ENCODE measurements at places on chromosomes 2 and 18.

- no peak for DNase-seq
Observed at GRCh38 chr18:75142677-75143076, 66.3 kb downstream of the PTGR3 start.

DNA sequence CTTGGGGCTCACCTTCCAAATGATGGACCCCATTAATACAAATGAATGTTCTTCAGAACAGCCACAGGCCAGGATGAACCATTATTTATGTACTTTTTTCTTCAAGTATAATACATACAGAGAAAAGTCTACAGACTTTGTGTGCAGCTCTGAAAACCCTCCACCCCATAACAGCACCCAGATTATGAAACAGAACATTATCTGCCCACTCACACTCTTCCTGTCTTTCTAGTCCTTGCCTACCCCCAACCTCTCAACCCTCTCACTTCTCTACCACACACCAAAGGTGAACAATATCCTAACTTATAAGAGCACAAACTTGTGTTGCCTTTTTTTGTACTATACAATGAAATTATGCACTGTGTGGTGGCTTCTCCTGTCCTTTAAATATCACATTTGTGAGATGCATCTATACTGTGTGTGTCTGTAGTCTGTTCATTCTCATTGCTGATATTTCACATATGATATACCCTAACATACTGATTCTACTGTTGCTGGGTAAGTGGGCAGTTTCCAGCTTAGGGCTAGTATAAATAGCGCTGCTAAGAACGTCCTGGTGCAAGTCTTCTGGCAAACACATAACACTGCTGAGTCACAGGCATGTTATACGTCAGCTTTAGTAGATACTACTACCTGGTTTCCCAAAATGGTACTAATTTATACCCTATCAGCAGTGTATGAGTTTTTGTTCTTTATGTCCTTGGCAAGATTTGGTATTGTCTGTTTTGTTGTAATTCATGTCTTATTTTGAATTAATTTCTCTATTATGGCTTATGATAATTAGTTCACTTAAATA is 1.0 kb upstream of the NPHP1 start:
- no peak for DNase-seq

DNA sequence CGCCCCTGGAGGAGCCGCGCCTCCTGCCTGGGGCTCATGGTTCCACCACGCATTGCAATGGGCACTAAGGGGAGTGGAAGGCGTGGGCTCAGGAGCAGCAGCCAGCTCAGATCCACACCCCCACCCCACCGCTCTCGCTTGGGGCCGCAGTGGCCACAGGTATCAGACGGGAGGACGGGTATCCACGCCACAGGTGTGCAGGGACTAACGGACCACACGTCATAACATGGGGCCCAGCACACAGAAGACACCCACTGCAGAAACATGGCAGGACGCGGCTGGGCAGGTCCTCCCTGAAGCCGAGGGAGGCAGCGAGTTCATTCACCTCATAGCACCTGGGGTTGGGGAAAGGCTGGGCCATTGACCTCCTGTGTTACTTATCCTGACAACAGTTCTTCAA is 13.0 kb downstream of the HDAC4 start:
- peak; percentile 43 for DNase-seq

DNA sequence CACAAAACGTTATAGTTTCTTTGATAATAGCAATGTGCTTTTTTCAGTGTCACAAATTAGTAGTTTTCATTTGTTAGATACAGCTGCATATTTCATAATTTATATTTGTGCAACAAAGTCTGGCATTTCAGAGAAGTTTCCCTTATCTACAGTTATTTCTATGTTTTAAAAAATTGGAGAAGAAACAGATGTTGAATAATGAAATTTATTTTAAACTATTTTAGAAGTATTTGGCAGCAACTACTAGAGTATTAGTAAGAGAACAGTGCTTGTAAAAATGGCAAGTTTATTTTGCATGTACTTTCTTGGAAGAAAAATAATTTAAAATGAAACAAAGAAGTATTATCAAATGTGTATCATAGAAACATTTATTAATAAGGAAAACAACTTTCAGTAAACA is 68.6 kb upstream of the COL5A2 start:
- DNase-seq = no peak

DNA sequence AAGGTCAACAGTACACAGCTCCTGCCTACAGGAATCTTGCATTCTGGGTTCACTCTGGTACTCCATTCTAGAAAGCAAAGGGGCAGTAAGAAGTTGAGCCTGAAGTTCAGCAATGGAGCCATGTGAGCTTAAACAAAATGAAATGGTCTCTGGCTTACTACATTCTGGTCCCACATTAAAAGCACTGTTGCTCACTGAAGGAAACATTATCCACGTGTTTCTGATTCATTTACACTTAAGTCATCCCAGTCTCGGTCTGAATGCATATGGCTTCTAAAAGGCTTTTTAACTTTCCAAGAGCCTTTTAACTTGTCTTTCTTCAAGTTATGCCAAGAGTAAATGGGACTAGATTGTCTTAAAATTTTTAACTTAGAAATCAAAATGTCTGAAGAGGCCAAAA is 177.8 kb downstream of the LNPK start:
- DNase-seq = no peak

DNA sequence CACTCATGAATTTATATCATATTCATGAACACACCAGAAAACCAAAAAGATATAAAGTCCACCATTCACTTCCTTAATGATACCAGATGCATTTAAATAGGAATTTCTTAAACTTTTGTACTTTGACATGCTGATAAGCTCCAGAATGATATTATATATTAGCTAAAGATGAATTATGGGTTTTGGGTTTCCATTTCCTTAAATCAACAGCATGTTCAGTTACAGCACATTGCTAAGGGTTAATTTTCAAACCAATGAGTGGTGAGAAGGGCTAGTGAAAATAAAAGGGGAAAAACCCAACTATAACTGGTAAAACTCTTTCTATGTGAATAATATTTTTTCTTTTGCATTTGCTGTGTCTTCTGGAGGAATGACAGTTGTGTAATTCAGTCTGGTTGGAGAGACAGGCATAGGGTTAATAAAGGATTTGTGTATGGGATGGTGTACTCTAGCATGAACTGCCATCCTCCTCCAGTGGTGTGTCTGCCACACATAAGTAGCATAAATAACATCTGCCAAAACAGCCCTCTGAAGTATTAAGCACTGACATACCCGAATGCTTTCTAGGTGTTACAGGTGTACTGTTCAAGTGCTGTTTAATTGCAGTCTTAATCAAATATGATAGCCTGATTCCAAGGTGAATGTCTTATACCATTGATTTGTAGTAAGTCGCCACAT is 19.3 kb upstream of the CPS1 start:
- no peak for DNase-seq

GRCh38 chr18:6569813-6570212 is 155.1 kb upstream of the L3MBTL4 start:
- no peak for DNase-seq

- no peak for DNase-seq
Observed at GRCh38 chr2:217329023-217329431, 469.2 kb upstream of the TNP1 start.

DNA sequence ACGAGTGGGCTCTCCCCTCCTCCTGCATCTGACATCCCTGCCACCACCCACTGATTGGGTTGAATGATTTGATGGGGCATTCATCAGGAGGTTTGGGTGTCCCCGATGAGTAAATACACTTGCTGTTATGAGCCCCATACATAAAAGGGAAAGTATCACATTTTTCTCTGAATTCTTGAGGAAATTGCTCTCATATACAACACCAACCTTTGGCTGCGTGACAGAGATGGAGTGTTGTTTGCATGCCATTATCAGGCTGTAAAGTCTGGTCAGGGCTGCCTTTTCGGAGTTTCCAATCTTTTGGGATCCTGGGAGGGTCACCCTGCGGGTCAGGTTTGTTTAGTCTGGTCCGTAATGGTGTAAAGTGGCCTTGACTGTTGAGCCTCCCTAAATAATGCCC is 227.9 kb upstream of the SPRED2 start:
- DNase-seq = no peak

GRCh38 chr2:173941567-173941966 is 23.6 kb downstream of the SP3 start:
- no peak for DNase-seq

DNA sequence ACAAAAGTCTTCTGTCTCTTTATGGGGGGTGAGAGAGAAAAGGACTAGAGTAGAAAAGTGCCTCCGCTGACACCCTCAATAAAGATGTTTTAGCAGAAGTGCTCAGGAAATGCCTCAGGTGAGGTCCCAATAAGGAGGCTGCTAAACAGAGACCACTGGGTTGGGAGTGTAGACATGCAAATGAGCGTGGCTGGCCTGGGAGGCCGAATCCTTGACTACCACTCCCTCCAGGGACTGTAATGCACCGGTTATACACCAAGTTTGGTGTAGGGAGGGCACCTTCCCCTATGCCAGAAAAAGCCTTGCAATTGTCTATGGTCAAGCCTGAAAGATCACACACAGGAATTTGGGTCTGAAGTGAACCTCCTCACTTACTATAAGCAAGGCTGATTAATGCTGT is 1.8 kb downstream of the TMX3 start:
- no peak for DNase-seq

DNA sequence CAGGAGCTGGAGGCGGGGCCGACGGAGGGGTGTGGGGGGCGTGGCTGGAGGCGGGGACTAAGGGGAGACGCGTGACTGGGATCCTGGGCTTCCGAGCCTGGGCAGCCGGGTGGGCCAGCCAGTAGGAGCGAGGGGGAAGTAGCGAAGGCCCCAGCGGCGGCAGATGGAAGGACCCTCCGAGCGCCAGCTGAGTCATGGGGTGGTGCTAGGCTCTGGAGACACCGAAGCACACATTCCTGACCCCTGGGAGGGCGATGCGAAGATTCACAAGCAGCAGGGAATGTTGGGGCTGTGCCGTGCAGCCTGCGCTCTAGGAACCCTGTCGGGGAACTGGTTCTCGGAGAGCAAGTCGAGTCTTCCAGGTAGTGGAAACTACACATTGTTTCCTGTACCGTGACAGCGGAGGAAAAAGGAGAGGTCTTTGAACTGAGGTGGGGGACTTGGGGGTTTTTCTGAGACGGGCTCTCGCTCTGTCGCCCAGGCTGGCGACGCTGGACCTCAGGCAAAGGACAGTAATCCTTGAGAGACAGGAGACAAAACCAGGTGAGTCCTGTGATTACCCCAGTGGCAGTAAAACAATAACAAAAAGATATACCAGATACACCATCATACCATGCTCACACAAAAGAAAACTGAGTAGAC is 650 bp upstream of the AFG3L2 start:
- no peak for DNase-seq

GRCh38 chr2:20167356-20167755 is 57.6 kb downstream of the SDC1 start:
- DNase-seq = no peak

DNA sequence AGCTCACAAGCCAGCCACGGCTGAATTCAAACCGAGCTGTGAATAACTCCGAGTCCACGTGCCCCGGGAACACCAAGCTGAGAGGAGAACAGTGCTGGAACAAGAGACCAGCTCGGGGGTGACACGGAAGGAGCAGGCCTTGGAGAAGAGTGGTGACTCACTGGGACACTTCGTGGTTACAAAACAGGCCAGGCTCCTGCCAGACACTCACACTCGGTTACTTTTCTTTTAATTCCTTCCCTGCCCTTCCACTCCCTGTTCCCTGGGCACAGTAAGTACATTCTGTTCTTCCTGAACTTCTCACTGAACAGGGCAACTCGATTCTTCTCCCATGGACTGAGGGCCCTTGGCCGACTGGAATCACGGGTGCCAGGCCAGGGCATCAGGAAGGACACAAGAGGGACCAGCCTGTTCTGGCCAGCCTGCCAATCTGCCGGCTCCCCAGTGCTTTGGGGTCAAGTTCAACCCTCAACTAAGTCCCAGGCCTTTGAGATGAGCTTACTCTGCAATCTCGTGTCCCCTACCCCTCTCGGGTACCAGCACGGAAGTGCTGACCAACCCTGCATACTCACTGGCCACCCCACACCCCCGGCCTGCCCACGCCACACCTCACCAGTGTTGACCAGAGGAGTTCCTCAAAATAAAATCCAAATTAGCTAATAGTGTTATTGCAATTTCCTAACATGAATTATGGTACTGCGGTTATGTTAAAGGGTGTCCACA is 87.5 kb downstream of the TFCP2L1 start:
- DNase-seq = peak; percentile 95

GRCh38 chr2:70094978-70095719 is 7.9 kb downstream of the PCBP1 start:
- peak; percentile 72 for DNase-seq

DNA sequence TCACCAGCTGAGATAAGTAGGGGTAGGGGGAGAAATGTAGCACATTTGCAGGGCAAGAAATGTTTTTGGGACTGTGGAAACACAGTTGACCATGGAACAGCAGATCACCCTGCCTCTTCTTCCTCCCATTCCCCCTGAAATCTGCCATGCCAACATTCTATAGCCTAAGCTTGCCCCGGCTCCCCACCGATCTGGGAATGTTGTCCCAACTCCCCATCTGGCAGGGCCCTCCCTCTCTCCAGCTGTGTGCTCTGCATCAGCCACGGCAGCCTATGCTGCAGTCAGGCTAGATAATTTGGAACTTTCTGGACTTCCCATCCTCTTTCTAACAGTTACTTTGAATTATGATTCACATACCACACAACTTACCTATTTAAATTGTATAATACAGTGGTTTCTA is 425.1 kb upstream of the RAB6C start:
- DNase-seq = no peak

- DNase-seq = peak; percentile 92
Observed at GRCh38 chr2:102070058-102070642, 72.4 kb upstream of the IL1R1 start.

DNA sequence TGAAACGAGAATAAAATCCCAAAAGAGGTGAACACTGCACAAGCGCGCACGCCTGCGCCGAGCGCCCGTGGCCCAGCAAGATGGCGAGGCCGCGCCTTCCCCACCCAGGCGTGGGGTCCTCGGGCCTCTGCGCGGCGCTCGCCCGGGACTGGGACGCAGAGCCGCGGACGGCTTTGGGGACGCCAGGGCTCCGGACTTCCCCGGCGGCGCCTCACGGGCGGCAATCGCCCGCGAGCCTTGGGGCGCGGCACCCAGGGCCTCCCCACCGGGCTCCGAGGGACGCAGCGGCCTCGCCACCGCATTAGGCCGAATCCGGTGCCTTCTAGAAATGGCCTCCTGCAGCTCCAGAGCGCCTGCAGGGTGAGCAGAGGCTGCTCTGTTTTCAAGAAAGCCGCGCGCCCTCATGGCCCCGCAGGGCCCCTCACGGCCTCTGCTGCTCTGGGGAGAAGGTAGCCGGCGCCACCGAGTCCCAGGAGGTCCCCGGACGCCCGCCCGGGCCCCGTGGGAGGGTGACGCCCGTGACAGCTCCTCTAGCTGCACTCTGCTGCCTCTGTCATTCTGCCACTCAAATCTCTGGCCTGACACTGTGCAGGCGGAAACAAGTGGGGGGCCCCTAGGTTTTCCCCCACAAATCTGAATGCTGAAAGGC is 35.9 kb upstream of the POMC start:
- DNase-seq = no peak

- DNase-seq = no peak
Observed at GRCh38 chr2:134234535-134234934, 19.3 kb upstream of the MGAT5 start.

GRCh38 chr2:170695521-170696410 is 19.4 kb upstream of the SP5 start:
- no peak for DNase-seq

GRCh38 chr2:134258684-134259388 is 5.0 kb downstream of the MGAT5 start:
- DNase-seq = no peak
